Posterior vena cava (tissue), 2 donors: ENCODE measurements at places on chromosomes 6 and 20. TPM values are rescaled to one million over a fixed set of nuclear protein-coding genes. Genes with fewer than 3 reads are reported as not detected.

NOX3 gene
- total RNA-seq, result not detected

PACRG gene
- total RNA-seq, result 3.9 TPM

C4B gene
- total RNA-seq, result 121 TPM

UBE2C gene
- total RNA-seq, result 0.79 TPM

TOMM34 gene
- 7.3 TPM for total RNA-seq

- no peak for DNase-seq
These were observed 69.0 kb upstream of the STXBP5 start for GRCh38 chr6:147135211-147135681.

GRCh38 chr6:155040901-155041650, 46.0 kb downstream of the TIAM2 start:
- DNase-seq, result no peak

GRCh38 chr20:1277529-1278322, 11.6 kb downstream of the SNPH start:
- no peak for DNase-seq

- DNase-seq, result no peak
These were observed 26.5 kb downstream of the EIF2S2 start for GRCh38 chr20:34085544-34086040.

- no peak for DNase-seq
These were observed 792 bp downstream of the RSPH3 start for GRCh38 chr6:158999154-158999665.

DNA sequence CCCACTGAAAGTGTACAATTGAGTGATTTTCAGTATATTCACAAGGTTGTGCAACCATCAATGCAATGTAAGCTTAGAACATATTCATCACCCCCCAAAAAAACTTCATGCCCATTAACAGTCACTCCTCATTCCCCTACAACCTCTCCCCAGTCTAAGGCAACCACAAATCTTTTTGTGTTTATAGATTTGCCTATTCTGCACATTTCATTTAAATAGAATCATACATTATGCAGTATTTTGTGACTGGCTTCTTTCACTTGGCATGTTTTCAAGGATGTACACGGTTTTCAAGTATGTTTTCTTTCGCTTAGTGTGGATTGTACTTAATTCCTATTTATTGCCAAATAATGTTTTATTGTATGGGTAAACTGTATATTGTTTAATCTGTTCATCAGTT, 329.3 kb upstream of the RNF24 start:
- DNase-seq, result no peak

- no peak for DNase-seq
These were observed 72.8 kb upstream of the CEP85L start for GRCh38 chr6:118724211-118724610.

- DNase-seq, result no peak
These were observed 20.3 kb upstream of the CHD6 start for GRCh38 chr20:41638456-41638855.
